ENCODE measurements at places on chromosomes 6 and 20.

GRCh38 chr6:101818051-101818450 is 424.5 kb downstream of the GRIK2 start:
- DNase-seq = no peak

DNA sequence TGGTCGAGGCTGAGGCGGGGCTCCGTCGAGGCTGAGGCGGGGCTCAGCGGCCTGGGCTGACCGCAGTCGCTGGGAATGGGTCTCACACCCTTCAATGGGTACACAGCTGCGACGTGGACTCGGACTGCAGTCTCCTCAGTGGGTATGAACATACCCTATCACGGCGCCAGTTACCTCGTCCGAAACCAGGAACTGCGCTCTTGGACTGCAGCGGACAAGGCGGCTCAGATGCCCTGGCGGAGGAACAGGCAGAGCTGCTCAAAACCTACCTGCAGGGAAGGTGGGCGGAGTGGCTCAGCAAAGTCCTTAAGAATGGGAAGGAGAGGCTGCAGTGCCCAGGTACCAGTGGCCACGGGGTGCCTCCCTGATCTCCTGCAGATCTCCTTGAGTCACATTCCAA is 14.2 kb downstream of the HLA-A start:
- DNase-seq = no peak

- no peak for DNase-seq
Observed at GRCh38 chr6:112269979-112270566, 15.7 kb upstream of the LAMA4 start.

GRCh38 chr20:32574296-32575226 is 10.6 kb downstream of the NOL4L start:
- peak; percentile 83 for DNase-seq

GRCh38 chr6:55875400-55875799 is at the start of gene BMP5:
BMP5 (minus strand) TSS chr6:55875590; CDS start chr6:55874865, 725 bp downstream.
- DNase-seq = no peak

DNA sequence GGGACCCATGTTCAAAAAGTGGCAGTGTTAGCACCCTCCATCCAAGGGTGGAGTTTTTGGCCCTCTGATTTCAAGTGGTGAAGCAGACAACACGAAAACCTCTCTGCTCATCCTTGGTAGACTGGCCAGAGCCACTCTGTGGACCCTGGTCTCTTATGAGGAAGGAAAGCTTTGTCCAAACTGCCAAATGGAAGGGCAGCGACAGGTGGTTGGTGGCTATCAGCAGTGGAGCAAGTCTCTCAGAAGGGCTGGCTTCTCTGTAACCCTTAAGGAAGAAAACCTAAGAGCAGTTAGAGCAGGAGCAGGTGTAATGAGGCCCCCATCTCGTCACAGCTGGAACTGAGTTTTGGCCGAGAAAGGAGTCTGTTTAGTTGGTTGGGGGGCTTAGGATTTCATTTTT is 155.8 kb downstream of the SLC16A10 start:
- no peak for DNase-seq

- DNase-seq = no peak
Observed at GRCh38 chr6:56440551-56440981, 193.2 kb upstream of the COL21A1 start.

DNA sequence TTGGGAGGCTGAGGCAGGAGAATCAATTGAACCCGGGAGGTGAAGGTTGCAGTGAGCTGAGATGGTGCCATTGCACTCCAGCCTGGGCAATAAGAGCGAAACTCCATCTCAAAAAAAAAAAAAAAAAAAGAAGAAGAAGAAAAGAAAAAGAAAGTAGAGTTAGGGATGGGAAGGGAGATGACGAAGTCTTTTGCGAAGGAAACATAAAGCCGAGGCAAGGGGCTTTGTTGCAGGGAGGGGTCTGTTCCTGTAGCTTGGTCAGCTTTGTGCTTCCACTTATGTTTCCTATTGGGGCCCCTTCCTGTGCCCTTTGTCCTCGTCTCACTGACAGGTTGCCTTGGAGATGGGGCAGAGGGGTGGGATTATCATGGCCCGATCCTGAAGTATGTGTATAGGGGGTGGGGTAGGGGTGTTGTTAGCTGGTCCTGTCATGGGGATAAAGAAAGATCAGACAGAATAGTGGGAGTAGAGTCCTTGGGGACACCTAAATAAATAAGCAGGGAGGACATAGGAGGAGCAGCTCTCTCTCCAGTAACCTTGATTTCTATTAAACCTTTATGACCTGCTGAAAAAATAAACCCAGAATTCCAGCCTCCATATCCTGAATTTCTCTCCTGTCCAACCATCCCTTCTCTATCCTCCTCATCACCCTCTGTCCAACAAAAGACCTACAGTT is 1.1 kb upstream of the CLIC1 start:
- no peak for DNase-seq

DNA sequence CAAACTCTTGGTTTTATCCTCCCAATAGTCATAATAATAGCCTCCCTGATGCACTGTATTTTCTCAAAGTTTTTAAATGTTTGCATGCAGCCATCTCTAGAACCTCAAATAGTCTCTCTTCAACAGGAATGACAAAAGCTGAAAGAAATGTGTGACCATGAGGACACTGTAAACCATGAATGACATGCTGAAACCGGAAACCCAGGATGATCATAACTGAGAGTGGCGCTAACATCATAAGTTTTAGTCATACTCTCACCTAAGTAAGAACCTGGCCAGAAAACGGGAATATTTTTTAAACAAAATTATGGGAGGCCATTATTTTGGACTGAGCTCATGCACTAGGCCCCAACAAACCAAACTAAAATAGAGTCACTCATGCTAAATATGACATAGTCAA is 278.4 kb upstream of the STXBP5 start:
- no peak for DNase-seq

- no peak for DNase-seq
Observed at GRCh38 chr6:104716858-104717257, 142.9 kb downstream of the HACE1 start.

DNA sequence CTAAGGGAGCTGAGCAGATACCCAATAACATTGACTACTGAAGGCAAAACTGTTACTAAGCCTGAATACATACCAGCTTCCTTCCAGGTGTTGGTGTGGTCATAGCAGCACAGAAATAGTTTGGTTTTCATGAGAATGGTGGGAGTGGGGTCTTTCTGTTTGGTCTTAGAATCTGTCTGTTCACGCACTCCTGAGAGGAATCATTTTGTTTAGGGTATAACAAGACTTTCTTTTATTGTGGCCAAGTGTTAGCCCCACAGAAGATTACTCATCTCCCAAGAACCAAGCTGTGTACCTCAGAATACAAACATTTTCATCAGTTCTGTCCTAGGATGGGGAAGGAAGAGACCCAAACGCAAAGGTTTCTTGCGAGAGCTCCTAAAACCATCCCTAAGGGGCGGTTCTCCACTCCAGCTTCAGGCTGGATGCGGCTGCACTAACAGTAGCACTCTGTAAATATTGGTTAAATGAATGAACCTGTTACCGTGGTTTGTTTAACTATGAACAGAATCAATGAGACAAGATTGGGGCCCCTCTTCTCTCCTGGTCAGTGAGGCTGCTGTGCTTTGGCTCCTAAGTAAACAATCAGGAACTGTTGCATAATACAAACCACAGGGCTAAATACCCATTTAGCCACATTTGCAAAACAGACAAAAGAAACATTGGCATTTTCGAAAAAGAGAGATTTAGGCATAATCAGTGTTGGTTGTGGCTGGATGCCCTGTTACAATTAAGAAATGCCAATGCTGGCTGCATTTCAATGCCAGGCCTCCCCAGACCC is 44.9 kb downstream of the SNAP25 start:
- DNase-seq = no peak

- no peak for DNase-seq
Observed at GRCh38 chr6:15722731-15723130, 59.9 kb upstream of the DTNBP1 start.

DNA sequence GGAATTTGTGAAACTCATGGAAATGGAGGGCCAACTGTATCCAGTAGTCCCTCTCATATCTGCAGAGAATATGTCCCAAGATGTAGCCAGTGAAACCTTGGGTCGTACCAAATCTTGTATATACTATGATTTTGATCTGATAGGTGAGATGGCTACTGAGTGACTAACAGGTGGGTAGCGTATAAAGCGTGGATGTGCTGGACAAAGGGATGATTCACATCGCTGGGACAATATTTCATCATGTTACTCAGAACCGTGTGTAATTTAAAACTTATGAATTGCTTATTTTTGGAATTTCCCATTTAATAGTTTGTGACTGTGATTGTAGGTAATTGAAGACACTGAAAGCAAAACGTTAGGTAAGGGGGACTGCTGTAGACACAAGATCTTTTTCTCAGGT is 144.1 kb downstream of the SMAP1 start:
- no peak for DNase-seq

DNA sequence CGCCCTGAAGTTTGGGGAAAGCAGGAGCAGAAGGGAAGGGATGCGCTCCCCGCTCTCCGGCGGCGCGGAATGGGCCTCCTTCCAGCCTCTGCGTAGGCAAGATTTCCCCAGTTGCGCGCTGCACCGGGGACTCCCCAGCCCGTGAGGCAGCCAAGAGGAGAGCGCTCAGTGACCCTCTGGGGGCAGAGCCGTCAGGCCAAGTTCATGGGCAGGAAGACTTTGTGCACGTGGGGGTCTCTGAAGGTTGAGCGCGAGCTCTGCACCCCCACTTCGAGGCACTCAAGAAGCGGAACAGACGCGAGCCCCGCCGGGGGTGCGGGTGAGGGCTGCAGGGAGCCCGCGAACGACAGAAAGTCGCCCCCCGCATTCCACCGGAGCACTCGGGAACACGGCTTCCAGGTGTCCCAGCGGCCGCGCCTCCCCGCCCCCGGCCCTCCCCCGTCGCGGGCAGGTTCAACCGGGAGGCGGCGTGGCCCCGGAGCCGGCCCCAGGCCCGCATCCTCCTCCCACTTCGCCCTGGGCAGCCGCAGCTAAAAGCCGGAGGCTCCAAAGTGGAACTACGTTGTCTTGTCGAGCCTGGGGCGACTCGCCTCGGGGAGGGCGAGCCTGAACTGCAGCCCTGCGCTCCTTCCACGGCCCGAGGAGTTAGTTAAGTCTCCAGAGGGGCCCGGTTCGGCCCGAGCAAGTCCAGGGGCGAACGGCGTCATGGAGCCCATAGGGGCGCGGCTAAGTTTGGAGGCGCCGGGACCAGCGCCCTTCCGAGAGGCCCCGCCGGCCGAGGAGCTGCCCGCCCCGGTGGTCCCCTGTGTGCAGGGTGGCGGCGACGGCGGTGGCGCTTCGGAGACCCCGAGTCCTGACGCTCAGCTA is at the start of gene PPP1R3G:
TSS of gene PPP1R3G (plus strand) at position 561 of the 867 bp plus-strand sequence. CDS start at position 706, 145 bp downstream.
- DNase-seq = peak; percentile 57

DNA sequence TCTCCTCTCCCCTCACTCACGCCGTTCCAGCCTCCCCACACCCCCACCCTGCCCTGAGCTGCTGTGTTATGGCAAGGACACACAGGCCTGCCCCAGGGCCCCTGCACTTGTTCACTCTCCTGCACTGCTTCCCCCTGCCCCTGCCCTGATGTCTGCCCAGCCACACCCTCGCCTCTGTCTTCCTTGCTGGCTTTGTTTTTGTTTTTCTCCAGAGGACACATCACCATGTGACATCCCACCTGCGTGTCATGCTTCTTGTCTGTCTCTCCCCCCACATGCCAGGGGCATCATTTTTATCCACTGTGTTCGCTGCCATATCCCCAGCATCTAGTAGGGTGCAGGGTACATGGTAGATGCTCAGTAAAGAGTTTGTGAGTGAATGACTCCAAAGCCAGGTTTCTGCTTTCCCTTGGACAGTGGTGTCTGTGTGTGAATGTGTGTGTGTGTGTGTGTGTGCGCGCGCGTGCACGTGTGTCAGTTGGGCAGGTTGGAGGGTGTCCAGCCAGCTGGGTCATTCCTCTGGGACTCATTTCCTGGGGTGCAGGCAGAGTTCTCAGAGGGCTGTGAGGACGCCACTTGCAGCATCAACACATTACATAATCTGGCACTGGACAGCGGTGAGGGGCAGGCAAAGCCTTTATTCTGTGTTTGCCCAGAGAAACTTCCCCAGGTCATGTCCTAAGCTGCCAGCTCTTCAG is 60.6 kb downstream of the STK35 start:
- peak; percentile 18 for DNase-seq

- no peak for DNase-seq
Observed at GRCh38 chr20:5678777-5679176, 71.4 kb upstream of the SHLD1 start.

GRCh38 chr20:36094497-36094896 is 60.0 kb upstream of the EPB41L1 start:
- peak; percentile 77 for DNase-seq

GRCh38 chr6:9921366-9921765 is 493.5 kb downstream of the TFAP2A start:
- no peak for DNase-seq

DNA sequence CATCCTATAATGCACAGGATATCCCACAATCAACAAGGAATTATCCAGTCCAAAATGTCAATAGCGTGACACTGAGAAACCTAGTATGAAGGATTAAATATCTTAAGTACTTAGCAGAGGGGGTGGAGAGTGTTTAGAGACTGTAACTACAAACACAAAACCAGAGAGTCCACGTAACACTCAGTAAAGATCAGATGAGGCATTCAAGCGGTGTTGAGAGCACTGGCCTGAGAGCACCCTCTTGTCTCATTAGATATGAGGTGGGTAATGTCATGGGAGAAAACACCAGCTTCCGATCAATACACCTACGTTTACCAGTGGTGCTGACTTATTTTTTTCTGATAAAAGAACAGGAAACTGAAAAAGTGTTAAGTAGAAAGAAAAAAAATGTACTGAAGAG is 2.3 kb downstream of the FAM184A start:
- no peak for DNase-seq

DNA sequence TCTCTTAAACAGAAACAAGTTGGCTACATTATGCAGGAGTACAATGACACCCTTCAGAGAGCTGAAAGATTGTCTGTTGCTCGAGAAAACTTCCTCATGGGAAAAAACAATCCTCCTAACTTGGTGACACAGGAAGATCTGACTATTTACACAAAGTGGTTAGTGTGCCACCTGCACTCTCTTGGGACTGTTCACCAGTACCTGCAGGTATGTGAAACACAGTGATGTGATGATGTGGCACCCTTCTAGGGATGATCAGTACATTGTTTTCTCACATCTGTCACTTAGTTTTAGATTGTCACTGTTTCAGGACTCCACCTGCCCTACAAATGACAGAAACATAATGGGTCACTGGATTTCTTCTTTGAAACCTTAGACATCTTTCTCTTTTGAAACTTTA is 101.8 kb downstream of the CEP57L1 start:
- DNase-seq = no peak

GRCh38 chr6:71364889-71365542 is 76.4 kb downstream of the OGFRL1 start:
- peak; percentile 34 for DNase-seq

GRCh38 chr6:35681298-35681697 is 7.4 kb downstream of the FKBP5 start:
- no peak for DNase-seq

GRCh38 chr6:87705070-87705691 is 3.1 kb upstream of the AKIRIN2 start:
- peak; percentile 27 for DNase-seq

- no peak for DNase-seq
Observed at GRCh38 chr6:16974387-16974673, 127.5 kb upstream of the STMND1 start.

- DNase-seq = no peak
Observed at GRCh38 chr6:20085817-20086216, 126.5 kb downstream of the MBOAT1 start.

GRCh38 chr6:138514860-138515540 is 15.7 kb upstream of the NHSL1 start:
- no peak for DNase-seq
